ENCODE measurements at places on chromosomes 4 and X. TPM values are rescaled to one million over a fixed set of nuclear protein-coding genes. Genes with fewer than 3 reads are reported as not detected.

DNA sequence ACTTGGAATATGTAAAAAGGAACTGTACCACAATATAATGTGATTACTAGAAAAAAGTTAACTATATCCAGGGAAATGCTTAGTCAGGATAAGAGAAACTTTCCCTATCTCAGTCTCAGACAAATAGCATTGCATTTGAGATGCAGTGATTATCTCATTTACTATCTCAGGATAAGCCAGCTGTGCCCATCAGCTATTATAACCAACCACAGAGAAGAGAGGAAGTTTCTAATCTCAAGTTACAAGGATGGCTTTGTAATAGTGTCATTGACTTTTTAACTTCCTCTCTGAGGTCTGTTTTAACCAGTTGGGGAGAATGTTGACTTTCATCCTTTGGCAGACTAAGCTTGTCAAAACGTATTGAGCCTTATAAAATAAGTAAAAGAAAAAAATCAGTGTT lies 56.5 kb downstream of the SNX25 start:
- DNase-seq = no peak
- H3K27ac ChIP-seq = no peak overlapping the region
- H3K27me3 ChIP-seq = no peaks in the 10 kb centered on the region
- H3K4me3 ChIP-seq = no peak overlapping the region
- H3K36me3 ChIP-seq = no peaks in the 10 kb centered on the region

DNA sequence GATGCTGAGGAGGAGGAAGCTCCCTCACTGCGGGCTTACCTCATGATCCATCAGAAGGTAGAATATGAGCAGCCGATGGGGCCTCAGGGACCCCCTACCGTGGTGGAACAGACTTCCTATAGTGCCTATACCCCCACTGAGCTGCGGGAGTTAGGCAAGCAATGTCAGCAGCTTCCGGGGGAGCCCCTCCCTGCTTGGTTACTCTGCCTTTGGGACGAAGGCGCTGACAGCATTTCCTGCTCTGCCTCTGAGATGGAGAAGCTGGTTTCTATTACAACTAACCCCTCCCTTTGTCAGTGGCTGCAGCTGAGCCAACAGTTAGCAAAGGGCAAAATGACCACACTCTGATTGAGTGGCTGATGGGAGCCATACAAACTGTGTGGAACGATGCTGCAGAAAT lies 430.7 kb downstream of the IDS start:
- H3K4me1 ChIP-seq = no peaks in the 10 kb centered on the region
- no peaks in the 10 kb centered on the region for H3K36me3 ChIP-seq
- no peaks in the 10 kb centered on the region for H3K27me3 ChIP-seq

DNA sequence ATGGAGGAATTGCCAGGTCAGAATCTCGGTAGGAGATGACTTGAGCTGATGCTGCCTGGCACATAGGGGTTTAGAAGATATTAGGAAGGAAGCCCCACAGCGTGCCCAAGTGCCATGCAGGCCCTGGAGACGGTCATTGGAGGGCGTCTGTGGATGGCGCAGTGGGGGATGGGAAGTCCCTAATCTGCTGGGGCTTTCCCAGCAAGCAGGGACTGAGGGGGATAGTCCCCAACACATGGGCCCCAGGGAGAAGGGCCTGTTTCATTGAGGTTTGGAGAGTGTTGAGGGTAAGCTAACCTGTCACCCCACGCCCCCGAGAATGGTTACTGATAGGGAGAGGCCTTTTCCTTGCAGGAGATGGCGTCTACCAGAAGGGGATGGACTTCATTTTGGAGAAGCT lies 7.8 kb downstream of the TAFAZZIN start:
- H3K4me3 ChIP-seq = no peak overlapping the region
- H3K27ac ChIP-seq = no peak overlapping the region
- no peak for DNase-seq
- H3K4me1 ChIP-seq = no peaks in the 10 kb centered on the region

The IL2RG gene
- total RNA-seq = 2.6 TPM

- no peaks in the 10 kb centered on the region for H3K36me3 ChIP-seq
- no peak overlapping the region for H3K27ac ChIP-seq
- no peaks in the 10 kb centered on the region for H3K27me3 ChIP-seq
- peaks cover 15% of the 10 kb centered on the region for H3K4me1 ChIP-seq
Observed at GRCh38 chr4:38577462-38577861, 86.5 kb upstream of the KLF3 start.

The MOSPD2 gene
- total RNA-seq = 1.7 TPM

GRCh38 chr4:2075171-2075986 lies 16.3 kb downstream of the NAT8L start:
- H3K36me3 ChIP-seq = no peaks in the 10 kb centered on the region
- no peak overlapping the region for H3K4me3 ChIP-seq
- H3K4me1 ChIP-seq = no peaks in the 10 kb centered on the region
- DNase-seq = no peak

The PCYT1B gene
- not detected for total RNA-seq

The MAGEB1 gene
- total RNA-seq = not detected

- DNase-seq = no peak
- no peaks in the 10 kb centered on the region for H3K36me3 ChIP-seq
- no peak overlapping the region for H3K4me3 ChIP-seq
- H3K27ac ChIP-seq = no peak overlapping the region
Observed at GRCh38 chrX:5936438-5936837, 292.2 kb downstream of the NLGN4X start.

The IL1RAPL1 gene
- total RNA-seq = 0.29 TPM

The COX7B2 gene
- not detected for total RNA-seq

DNA sequence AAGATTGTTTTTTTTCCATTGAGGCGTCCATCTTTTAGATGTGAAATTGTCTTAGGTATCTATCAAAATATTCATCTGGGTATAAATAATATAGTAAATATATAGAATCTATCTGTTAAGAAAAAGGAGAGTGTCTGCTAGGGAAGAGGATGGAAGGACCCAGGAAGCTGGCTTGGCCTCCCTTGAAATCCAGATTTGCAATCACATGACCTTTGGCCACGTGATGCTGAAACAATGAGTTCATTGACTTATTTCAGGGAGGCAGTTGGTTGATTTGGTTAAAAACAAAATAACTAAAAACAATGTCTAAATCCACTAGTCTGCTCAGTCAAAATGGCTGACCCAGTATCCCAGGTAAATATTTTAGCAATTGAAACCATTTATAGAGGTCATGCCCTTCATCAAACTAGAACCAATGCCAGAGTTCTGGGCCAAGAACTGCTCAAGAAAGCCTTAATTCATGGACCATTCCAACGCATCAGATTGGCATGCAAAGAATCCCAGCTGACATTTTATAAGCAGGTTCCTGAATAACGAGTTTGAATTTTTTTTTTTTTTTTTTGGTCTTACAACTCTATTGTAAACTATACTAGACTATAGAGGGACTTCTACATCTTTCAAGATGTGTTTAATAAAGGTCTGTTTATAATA lies 172.7 kb downstream of the MID1 start:
- no peak for DNase-seq
- H3K27me3 ChIP-seq = no peaks in the 10 kb centered on the region
- H3K4me3 ChIP-seq = no peak overlapping the region

The PRR32 gene
- total RNA-seq = not detected

GRCh38 chr4:178311997-178312396 lies 869.8 kb upstream of the AGA start:
- no peak for DNase-seq
- no peak overlapping the region for H3K4me3 ChIP-seq
- H3K36me3 ChIP-seq = no peaks in the 10 kb centered on the region
- H3K27me3 ChIP-seq = no peaks in the 10 kb centered on the region
- no peaks in the 10 kb centered on the region for H3K4me1 ChIP-seq
- no peak overlapping the region for H3K27ac ChIP-seq

DNA sequence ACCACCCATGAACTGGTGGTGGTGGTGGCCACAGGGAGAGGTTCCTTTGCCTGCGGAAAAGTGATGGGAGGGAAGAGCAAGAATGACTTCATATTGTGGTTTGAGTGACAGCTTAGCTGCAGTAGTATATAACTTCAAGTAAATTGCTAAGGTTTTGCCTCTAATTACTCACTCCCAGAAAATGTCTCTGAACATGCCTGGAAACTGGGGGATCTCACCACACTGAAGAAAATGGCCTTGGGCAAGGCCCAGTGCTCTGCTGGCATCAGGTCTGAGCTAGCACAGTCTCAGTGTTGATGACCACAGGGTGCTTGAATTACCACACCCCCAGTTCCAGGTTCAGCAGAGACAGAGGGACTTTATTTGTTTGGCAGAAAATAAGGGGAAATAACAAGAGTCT lies 2085.4 kb downstream of the ARAP2 start:
- H3K4me3 ChIP-seq = no peak overlapping the region
- no peaks in the 10 kb centered on the region for H3K4me1 ChIP-seq
- H3K27me3 ChIP-seq = no peaks in the 10 kb centered on the region

DNA sequence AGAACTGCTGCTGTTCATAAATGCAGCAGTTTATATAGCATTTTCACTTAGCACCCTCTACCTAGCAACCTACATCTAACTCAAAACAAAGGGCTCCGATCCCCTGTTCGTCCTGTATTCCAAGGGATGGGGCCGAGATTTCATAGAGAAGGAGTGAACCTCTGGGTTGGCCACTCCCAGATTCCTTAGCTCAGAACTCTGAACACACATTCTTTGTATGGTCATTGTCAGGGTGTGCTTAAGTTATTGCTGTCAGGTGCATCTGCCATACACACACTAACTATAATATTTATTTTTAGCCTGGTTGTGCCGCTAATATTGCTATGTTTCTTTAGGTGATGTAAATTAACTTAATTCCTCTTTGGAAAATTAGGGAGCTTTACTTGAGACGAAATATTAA lies 47.7 kb upstream of the AADAT start:
- no peaks in the 10 kb centered on the region for H3K36me3 ChIP-seq
- H3K4me1 ChIP-seq = no peaks in the 10 kb centered on the region
- no peak overlapping the region for H3K4me3 ChIP-seq
- H3K27me3 ChIP-seq = no peaks in the 10 kb centered on the region
- no peak overlapping the region for H3K27ac ChIP-seq
